NCI-H524 treated with DMSO at 0.1 percent for 48 hours (cell line): ENCODE measurements at places on chromosomes 3 and 15.

DNA sequence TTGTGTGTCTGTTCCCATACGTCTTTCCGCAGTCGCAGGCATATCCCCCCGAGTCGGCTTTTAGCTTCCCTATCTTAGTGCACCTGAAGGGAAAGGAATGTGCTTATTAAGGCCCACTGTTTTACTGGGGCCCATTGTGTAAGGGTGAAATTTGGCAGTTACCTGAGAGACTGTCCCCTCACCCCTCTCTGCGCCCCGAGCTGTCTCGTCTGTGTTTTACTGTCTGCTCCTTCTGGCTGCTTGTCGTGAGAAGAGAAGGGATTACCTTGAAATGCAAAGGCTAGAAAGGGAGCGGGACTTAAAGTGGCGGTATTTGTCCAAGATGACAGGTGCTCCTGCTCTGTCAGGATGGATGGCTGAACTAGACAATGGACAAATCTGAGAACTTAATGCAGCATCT, 233.0 kb upstream of the POU1F1 start:
- DNase-seq = peak; percentile 15

DNA sequence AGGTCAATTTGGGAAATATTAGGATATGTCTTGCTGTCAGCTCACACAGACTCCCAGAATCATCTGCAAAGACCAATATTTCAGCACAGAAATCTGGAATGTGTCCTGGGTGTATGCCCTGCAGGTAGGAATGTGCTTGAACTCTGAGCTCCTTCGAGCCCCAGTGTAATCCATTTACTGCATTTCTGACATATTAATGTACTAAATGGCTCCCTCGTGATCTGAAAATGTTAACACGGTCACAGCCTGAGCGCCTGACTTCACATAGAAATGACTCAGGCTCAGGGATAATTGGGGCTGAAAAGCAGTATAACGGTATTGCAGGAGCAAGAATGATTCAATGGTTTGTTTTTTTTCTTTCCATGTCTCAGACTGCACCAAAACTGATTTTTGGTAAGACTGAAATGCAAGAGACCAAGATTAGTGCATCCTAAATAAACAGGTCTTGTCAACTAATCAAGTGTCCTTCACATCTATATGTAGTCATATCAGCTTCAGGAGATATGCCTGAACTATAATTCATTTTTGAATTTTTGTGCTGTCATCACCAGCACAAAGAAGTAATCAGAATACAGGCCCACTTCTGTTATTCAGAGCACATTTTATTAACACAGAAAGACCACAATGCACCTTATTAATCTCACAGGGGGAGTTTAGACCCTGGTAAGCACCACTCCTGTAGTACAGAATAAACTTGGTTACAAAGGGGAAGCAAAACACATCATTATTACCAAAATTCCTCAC, 49.8 kb downstream of the DCLK3 start:
- DNase-seq = no peak

DNA sequence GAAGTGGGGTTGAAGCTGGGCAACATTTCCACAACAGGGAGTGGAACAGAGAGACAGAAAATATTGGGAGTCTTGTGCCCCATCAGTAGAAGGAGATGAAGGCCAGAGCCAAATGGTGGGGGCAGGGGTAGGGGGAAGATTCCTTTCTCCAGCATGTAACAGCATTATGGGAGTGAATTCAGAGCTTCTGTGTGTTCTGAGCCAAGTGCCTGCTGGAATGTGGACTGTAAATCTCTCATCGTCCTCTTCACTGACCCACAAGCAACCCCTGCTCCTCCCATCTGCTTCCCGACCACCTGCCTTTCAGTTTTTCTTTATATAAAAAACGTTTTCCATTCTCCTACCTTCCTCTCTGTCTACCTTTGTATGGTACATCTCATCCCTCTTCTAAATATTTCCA, 344.2 kb upstream of the TPRG1 start:
- no peak for DNase-seq

GRCh38 chr3:14900881-14901873, 46.2 kb upstream of the NR2C2 start:
- no peak for DNase-seq

- DNase-seq = peak; percentile 30
Measured at GRCh38 chr3:123365450-123366143, 83.3 kb downstream of the ADCY5 start.

DNA sequence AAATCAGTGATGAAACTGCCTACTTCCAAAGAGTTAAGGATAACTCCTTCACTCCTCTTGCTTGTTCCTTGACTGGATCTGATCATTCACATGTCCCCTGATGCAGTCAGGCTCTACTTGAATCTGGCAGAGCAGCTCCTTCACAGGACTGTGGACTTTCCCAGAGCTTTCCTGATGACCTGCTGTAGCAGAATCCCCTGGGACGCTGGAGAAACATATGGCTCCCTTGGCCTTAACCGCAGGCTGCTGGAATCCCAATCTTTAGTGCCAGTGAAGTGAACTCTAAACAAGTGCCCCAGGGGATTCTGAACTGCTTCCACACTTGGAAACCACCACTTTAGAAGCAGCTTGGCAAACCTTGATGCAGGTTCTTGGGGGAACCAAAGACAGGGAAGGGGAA, 217.8 kb downstream of the CHST2 start:
- DNase-seq = peak; percentile 95

GRCh38 chr3:55532806-55533205, 45.7 kb upstream of the WNT5A start:
- DNase-seq = no peak

DNA sequence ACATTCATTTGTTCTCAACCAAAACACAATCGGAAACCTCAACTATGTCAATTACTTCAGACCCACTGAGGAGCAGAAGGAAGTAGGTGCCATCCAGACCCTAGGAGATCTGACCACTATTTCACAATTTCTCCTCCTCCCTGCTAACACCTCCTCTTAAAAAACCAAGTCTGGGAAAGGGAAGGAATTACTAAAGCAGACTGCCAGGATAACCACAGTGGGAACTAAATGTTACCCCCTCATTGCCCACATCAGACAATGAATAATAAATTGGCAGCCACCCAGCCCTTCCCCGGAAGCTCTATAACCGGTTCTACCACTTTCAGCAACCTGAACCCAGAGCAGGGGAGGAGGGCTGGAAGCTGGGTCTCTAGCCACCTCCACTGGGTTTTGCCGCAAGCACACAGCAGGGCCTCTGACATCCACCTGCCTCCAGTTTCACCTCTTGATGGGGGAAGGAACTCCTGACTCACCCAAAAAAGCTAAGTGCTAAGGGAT, 17.6 kb downstream of the C15orf62 start:
- no peak for DNase-seq

DNA sequence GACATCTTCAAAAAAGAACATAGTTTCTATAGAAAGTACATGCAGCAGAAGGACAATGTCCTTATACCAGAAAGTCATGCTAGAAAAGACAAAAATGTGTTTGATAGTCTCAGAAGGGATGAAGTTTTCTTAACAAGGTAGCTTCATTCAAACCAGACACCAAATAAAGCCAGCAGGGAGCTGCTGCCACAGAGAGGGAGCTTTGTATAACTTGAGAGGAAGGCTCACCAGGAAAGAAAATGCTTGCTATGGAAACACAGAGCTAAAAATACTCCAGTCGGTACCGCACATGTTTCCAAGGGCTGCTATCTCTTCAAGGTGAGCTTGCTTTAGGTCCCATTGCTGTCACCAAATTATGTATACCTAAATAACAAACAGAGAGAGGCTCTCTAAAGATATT, 1074.8 kb upstream of the ALCAM start:
- DNase-seq = no peak

DNA sequence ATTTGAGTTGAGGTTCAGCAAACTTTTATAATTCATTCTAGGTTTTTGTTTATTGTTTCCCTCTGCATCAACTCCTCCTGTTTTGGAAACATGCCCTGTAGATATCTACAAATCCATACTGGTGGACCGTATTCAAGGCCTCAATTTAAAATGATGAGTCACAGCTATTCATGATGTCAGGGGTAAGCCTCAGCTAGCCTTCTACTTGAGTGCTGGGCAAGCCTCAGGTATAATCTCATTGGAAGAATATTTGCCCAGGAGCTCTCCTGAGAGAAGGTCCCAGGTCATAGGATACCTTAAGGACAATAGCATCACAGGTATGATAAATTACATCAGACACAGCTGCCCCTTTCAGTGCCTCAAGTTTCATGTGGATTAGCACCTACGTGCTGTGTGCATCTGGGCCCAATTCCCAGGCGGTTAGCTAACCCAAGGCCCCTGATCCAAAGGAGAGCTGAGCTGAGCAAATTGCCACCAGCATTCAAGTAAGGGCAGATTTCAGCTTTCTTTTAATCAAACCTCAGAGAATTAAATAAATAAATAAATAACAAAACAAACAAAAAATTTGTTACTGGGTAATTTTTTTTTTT, 87.5 kb downstream of the KCNMB2 start:
- no peak for DNase-seq

DNA sequence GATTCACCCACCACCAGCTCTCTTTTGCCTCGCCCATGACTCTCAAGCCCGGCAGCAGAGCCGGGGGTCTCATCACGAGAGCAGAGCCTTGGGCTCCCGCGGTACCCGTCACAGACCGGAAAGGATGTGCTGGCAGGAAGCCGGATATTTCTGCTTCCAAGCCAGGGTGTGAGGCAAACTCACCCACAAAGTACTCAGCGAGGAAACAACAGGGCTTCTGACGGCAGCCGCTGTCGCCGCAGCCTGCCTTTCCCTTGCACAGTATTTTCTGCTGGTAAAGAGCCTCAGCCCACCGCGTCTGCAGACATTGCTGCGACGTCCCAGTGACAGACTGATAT, 119.9 kb downstream of the NSMCE3 start:
- no peak for DNase-seq

DNA sequence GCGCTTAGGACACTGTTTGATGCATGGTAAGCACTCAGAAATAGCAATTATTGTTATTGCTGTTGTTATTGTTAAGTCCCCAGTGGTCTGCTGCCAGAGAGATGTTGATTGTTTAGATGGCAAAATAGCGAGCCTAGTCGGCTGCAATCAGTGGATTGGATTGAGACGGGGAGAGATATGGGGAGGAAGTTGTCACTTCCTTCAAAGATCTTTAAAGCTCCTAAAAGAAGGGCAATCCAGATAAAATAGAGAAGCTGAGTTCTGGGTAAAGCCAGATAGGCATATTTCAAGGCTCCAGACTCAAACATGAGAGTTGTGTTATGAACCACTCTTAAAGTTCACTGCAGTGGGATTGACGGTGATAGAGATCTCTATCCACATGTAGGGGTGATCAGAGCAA, 64.5 kb downstream of the RYR3 start:
- no peak for DNase-seq

GRCh38 chr15:63638839-63639238, 41.7 kb downstream of the FBXL22 start:
- no peak for DNase-seq

- no peak for DNase-seq
Measured at GRCh38 chr3:49498239-49498638, 28.2 kb downstream of the DAG1 start.

GRCh38 chr3:111621535-111621934, 26.4 kb upstream of the ZBED2 start:
- DNase-seq = peak; percentile 24
